Osteoblast (primary cell): ENCODE measurements at places on chromosomes 1 and 21. TPM values are rescaled to one million over a fixed set of nuclear protein-coding genes. Genes with fewer than 3 reads are reported as not detected.

The PLD5 gene
- total RNA-seq = not detected in 2 replicates

The TEX38 gene
- 0.29 TPM in 1 of 2 replicates, not detected in the other for total RNA-seq

The KRTAP12-1 gene
- total RNA-seq = not detected in 2 replicates

The TRPM2 gene
- under 0.01 and 0.36 TPM in 2 replicates for total RNA-seq

The HHAT gene
- 5.1 and 7.4 TPM in 2 replicates for total RNA-seq

The AMPD1 gene
- not detected in 2 replicates for total RNA-seq

The TRNP1 gene
- 6.5 TPM in 2 replicates for total RNA-seq

The CTSE gene
- total RNA-seq = not detected in 2 replicates

The BRDT gene
- total RNA-seq = not detected in 2 replicates

The CCDC27 gene
- not detected in 2 replicates for total RNA-seq

The BACE2 gene
- total RNA-seq = 85.2 and 85.8 TPM in 2 replicates

The IPO9 gene
- 26.1 and 26.8 TPM in 2 replicates for total RNA-seq

The SLC16A4 gene
- 76.0 and 90.2 TPM in 2 replicates for total RNA-seq

The GJB5 gene
- total RNA-seq = not detected in 2 replicates

The FOXJ3 gene
- total RNA-seq = 37.3 and 41.8 TPM in 2 replicates

The HMGCL gene
- total RNA-seq = 36.5 and 39.8 TPM in 2 replicates

The SLC9A1 gene
- total RNA-seq = 6.2 and 7.6 TPM in 2 replicates

The FNBP1L gene
- total RNA-seq = 8.7 and 11.2 TPM in 2 replicates

The KCNJ9 gene
- not detected in 2 replicates for total RNA-seq

The IFT25 gene
- 21.7 and 22.7 TPM in 2 replicates for total RNA-seq

The RAB7B gene
- 7.6 and 7.7 TPM in 2 replicates for total RNA-seq

The SCAF4 gene
- 7.6 and 10.9 TPM in 2 replicates for total RNA-seq

The LGALS8 gene
- total RNA-seq = 79.6 and 86.9 TPM in 2 replicates

The MX2 gene
- total RNA-seq = 12.4 and 14.5 TPM in 2 replicates

The PCAT6 gene
- total RNA-seq = 0.29 and 0.72 TPM in 2 replicates

The SLC44A3 gene
- total RNA-seq = 2.9 and 7.1 TPM in 2 replicates

The HMGCS2 gene
- not detected in 2 replicates for total RNA-seq

The LAMB3 gene
- 5.4 and 9.7 TPM in 2 replicates for total RNA-seq

The LEPR gene
- total RNA-seq = 169 and 235 TPM in 2 replicates

The DIRAS3 gene
- 2.1 and 4.0 TPM in 2 replicates for total RNA-seq

The FCN3 gene
- not detected in 2 replicates for total RNA-seq

The CYP4Z1 gene
- not detected in 2 replicates for total RNA-seq

The FLG2 gene
- not detected in 2 replicates for total RNA-seq

The CCDC181 gene
- 0.29 and 0.36 TPM in 2 replicates for total RNA-seq

The LCE2B gene
- total RNA-seq = not detected in 2 replicates

The BCL2L15 gene
- total RNA-seq = 0.29 and 0.36 TPM in 2 replicates

The OR2L8 gene
- total RNA-seq = not detected in 2 replicates

The PRR9 gene
- total RNA-seq = not detected in 2 replicates

The OR10Z1 gene
- not detected in 2 replicates for total RNA-seq

The PLA2G2A gene
- total RNA-seq = not detected in 2 replicates

The GLIS1 gene
- 2.4 and 2.9 TPM in 2 replicates for total RNA-seq
